Activated T-cell treated with anti-CD3 and anti-CD28 coated beads for 1 hour (primary cell): ENCODE measurements at places on chromosomes 13 and 19.

- DNase-seq = no peak
These were observed 37.8 kb downstream of the VSTM2B start for GRCh38 chr19:29563486-29564101.

DNA sequence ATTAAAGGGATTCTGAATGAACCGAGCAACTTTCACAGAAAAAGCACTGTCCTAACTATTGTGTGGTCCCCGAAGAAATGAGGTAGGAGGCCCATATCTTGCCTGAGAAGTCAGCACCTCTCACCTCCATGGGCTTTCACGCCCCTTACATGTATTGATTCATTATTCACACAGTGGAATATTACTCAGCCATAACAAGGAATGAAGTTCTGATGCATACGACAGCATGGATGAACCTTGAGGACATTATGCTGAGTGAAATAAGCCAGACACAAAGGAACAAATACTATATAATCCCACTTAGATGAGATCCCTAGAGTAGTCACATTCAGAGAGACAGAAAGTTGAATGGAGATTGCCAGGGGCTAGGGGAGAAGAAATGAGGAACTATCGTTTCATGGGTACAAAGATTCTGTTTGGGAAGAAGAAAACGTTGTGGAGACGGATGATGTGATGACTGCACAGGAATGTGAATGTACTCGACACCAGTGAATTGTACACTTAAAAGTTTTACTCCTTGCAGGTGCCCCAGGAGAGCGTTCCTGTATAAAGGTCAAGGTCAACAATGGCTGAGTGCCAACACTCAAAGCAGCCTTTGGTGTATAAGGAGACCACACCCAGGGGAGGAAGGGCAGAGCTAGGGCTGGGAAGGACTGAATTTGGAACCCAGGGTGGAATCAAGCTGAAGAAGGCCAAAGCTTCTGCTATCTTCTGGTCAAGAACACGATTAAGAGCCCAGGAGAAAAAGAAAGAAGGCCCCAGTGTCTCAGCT is 22.5 kb downstream of the ZIC5 start:
- DNase-seq = no peak

GRCh38 chr13:96503481-96503880 is 413.6 kb downstream of the HS6ST3 start:
- no peak for DNase-seq

GRCh38 chr19:10981252-10981895 is 20.5 kb downstream of the SMARCA4 start:
- DNase-seq = no peak

GRCh38 chr13:101799196-101799595 is 346.7 kb downstream of the ITGBL1 start:
- no peak for DNase-seq

- DNase-seq = no peak
These were observed 4.6 kb upstream of the ERFL start for GRCh38 chr19:41932720-41933332.

DNA sequence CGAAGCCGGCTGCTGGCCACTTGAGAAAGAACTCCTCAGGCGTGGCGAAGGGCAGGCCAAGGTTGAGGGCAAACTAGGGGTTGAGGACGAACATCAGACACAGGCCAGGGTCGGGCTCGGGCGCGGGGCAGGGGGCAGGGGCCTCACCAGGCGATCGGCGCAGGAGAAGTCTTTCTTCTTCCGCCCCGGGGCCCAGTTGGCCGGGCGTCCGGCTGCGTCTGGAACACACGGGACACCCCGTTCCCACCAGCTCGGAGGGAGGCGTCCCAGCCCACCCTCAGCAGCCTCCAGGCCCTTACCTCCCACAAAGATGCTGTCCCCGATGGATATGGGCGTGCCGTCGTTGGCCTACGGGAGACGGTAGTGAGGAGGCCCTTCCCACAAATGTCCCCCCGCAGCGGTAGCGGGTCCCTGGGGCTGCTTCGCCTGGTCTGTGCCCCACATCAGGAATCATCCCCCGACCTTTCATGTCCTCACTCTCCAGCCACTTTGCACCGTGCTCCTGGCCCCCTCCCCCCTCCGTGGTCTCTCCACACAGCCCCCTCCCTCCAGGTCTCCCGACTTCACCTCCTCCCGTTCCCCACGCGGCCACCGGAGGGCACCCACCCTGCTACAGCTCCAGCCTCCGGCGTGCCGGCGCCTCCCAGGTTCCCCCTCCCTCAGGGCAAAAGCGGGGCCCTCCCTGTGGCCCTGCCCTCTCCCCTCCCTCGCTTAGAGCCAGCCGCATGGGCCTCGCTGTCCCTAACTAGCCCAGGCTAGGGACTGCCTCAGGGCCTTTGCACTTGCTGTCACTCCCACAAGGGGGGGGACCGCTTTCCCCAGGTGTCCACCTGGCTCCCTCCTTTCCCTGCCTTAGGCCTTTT is 4.8 kb downstream of the PNKP start:
- DNase-seq = no peak

DNA sequence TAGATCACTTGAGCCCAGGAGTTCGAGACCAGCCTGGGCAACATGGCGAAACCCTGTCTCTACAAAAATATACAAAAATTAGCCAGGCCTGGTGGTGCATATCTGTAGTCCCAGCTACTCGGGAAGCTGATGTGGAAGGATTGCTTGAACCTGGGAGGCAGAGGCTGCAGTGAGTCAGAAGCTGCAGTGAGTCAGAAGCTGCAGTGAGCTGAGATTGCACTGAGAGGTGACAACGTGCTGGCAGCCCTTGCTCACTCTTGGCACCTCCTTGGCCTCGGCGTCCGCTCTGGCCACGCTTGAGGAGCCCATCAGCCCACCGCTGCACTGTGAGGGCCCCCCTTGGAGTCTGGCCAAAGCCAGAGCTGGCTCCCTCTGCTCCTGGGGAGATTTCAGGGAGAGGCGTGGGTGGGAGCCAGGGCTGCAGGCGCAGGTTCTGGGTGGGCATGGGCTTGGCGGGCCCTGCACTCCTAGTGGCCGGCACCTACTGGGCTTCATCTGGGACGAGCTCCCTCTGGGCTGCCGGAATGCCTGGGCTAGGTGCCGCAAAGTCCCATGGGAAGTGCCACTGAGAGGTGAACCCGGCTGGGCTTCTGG is 39.5 kb upstream of the RPL21 start:
- DNase-seq = no peak

DNA sequence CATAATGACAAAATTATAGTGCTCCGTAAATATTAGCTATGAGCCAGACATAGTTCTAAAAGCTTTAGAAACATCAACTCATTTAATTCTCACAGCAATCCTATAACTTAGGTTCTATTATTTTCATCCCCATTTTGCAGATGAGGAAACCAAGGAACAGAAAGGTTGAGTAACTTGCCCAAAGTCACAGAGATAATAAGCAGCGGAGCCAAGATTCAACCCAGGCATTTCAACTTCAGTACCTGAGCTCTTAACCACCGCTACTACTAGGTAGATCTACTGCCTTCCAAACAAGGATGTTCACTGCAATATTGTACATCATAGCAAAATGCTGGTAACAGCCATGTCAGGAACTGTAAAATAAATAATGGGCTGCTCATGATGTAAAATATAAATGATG is 39.9 kb downstream of the ELF1 start:
- DNase-seq = no peak

GRCh38 chr19:46351241-46352041 is 4.6 kb downstream of the PPP5C start:
- DNase-seq = no peak

- no peak for DNase-seq
These were observed 365.8 kb downstream of the MTUS2 start for GRCh38 chr13:29185926-29186325.
